ENCODE measurements at places on chromosomes 2 and 18. TPM values are rescaled to one million over a fixed set of nuclear protein-coding genes. Genes with fewer than 3 reads are reported as not detected.
A peak's percentile ranks its signal among the peaks of the same experiment; 100 is the strongest.

MAP3K20 gene
- total RNA-seq: 11.6 TPM

ALPG gene
- total RNA-seq: not detected

SLC40A1 gene
- 38.0 TPM for total RNA-seq

SNORC gene
- 1.4 TPM for total RNA-seq

ANKRD36C gene
- 79.3 TPM for total RNA-seq

SLC5A7 gene
- total RNA-seq: not detected

GALNT3 gene
- 20.3 TPM for total RNA-seq

SP140L gene
- total RNA-seq: 85.7 TPM

COPS7B gene
- total RNA-seq: 55.0 TPM

CXCR1 gene
- total RNA-seq: 0.51 TPM

DNA sequence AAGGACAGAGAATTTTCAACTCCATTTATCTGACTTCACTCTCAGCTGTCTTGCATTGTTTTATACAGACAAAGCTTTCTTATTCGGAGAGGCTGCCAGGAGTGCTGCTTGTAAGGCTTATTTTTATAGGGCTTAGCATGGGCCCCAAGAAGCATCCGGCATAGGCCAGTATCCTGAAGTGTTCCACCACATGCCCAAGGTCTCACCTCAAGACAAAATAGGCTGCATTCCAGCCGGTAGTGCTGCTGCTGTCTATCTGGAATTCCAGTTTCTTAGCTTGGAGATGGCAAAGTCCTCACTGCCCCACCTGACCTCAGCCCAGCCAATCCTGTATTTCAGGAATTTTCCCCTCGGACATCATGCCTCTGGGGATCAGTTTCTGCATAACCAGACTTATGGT lies 47.6 kb upstream of the MCFD2 start:
- DNase-seq: no peak

DNA sequence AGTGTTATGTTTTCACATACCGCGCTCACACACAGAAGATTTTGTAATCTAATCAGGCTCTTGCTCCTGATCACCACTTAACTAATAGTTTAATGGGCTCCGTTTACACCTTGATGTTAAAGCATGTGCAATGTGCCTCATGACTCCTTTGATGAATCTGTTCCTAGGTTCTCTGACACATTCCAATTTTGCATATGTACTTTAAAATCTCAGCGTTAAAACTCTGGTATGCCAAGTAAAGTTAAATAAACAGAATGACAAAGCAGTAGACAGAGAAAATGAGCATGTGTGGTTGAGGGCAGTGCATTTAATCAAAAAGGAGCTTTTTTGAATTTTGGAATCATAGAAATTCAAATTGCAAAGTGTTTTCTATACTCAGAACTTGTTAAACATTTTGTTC lies 96.4 kb downstream of the TCF4 start:
- DNase-seq: no peak

DNA sequence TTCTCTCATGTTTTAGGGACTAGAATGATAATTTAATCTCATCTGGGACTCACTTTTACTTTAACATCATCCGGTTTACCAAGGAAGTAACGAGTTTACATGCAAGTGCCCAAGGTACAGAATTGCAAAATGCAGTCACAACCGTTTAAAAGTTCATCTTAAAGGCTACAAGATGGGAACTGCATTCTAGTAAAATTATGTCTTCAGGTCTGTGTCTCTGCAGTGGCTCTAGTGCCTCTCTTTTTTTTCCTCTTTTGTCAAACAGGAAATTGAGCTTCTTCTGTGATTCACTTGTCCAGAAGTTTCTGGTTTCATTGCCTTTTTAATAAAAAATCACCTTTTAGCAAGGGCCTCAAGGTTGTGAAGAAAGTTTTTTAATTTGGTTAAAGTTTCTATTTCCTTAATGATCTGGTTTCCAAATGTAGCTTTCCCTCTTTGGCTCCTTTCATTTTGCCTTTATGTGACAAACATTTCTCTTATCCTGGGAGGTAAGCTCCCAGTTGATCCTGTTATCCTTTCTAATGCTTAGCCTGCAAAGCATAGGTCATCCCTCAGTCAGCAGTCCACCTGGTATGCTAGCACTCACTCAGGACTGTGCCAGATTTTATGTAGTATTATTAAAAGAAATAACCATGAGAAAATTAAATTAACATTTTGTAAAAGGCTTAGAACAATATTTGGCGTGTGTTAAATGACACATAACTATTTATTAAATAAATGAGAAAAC lies 2.4 kb downstream of the GLS start:
- no peak for DNase-seq

GRCh38 chr18:903701-904100 lies 970 bp upstream of the ADCYAP1 start:
- DNase-seq: peak; percentile 17

DNA sequence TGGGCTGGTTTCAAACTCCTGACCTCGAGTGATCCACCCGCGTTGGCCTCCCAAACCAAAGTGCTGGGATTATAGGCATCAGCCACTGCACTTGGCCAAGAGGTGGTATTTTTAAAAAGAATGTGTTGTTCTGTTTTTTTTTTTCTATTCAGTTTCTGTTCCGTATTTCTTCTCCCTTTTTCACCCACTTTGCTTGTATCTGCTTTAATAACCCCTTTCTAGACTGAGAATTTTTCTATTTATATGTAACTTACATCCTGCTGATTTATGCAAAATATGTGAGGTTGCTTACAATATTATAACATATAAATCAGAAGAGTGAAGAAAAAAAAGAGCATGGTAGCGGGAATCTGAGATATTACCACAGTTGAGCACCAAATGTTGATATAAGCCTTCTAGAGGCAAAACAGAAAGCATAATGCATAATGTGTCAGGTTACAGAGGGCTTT lies 17.2 kb upstream of the LYPD6B start:
- no peak for DNase-seq

- no peak for DNase-seq
Observed at GRCh38 chr18:55419947-55420664, 167.9 kb downstream of the TCF4 start.

GRCh38 chr2:240782221-240782885 lies 37.7 kb downstream of the KIF1A start:
- no peak for DNase-seq

DNA sequence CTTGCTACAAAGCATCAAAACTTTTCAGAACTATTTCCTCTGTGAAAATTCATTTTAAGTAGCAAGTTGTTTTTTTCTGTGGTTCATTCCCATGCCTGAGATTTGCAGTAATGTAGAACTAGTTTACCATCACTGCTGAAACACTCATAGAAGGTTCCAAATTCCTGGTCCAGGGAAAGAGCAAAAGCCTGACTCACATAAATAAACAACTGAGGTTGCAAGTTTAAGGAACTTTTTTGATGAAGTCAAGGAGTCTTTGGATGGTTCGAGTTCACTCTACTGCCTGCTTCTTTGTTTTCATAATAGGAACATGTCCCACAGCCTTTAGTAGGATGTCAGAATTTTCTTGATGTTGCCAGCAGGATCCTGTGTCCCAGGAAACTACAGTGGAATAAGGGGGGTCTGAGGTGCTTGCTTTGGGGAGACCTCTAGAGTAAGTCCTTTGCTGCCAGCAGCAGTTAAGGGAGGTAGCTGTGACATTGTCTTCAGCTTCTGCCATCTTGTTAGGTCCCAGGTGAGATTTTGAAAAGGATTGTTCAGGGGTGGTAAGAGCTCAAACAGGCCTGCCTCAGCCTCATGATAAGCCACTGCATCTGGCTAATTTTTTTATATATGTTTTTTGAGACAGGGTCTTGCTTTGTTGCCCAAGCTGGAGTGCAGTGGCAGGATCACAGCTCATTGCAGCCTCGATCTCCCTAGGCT lies 43.9 kb downstream of the ACSL3 start:
- no peak for DNase-seq

- no peak for DNase-seq
Observed at GRCh38 chr2:172953411-172953810, 122.2 kb upstream of the MAP3K20 start.

DNA sequence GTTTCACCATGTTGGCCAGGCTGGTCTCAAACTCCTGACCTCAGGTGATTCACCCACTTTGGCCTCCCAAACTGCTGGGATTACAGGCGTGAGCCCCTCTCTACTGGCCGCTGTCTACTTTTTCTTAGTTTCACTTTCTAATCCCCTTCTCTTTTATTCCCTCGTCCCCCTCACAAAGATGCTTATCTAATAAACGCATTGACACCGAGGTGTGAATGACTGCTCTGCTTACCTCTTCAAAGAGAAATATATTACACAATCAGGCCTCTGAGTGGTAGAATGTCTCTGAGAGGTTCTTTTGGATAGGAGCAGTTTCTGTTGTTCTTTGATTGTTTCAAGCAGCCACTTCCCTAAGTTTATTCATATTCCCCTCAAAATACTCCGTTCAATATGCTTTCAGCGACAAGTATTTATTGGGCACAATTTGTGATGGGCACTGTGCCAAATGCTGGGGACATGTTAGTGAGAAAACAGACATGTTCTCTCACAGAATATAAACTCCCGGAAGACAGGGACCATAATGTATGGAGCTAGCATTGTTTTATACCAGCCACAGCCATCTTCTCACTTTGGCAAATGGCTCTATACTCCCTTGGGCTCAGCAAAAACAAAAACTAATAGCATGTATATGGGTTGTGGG lies 34.7 kb upstream of the RAPH1 start:
- DNase-seq: no peak

DNA sequence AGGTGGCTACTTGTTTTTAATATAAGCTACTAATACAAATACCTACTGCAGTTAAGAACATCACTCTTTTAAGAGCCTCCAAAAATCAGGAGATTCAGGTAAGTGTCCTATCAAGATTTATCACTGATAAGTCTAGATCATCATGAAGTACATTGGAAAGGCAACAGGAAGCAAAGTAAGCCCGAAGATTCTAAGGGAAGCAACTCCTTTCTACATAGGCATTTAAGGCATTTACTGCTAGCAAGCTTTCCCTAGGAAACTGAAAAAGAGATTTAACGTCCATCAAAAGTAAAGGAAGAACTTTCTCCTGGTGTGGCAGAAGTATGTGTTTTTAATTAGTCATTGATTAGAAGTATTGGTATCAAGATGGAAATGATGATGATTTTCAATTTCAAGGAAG lies 3.7 kb downstream of the STK17B start:
- DNase-seq: no peak

- no peak for DNase-seq
Observed at GRCh38 chr2:75221862-75222261, 22.5 kb upstream of the TACR1 start.

Data from naive thymus-derived CD4-positive, alpha-beta T cell (primary cell).